Activated naive CD4-positive, alpha-beta T cell treated with Interleukin-2 at 50 U/mL for 16 hours (primary cell): ENCODE measurements at places on chromosomes 4 and X.

DNA sequence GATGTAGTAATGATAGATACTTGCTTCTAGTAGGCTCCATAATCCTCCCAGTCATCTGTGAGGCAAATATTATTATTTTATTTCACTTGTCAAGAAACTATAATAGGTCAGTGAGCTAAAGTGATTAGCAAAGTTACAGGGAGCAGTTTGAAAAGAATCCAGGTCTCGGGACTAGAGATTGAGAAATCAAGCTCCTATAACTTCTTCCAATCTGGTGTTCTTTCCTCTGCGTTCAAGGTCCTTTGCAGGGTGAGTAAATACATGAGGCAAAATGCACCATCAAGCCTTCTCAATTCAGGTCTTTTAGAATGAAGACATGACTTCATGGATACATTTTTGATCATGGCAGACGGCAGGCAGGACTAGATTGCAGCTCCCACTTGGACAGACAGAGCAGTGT lies 150.4 kb downstream of the FRAS1 start:
- DNase-seq = no peak

DNA sequence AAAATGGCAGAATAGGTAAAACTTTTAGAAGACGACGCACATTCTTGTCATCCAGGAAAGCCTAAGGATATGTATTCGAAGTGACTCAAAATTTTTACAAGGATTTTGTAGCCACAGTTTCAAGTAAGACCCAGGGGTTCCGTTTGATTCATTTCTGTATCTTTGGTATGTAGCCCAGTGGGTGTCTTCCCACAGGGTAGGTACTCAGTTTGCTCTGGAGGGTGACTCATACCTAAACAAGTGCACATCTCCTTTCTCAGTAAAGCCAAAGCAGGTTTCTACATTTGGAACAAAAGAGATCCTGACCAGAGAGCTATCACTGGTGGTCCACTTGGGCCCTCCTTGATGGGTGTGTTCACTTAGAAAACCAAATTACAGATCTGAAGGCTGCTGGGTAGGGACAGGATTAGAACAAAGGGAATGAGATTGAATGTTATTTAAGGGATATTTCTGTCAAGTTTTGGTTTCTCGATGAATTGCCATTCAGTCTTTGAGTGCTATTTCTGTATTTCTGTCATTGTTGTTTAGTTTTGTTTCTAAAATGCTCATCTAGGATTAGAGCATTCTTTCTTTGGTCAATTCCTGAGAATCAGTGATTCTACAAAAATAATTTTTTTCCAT lies 56.1 kb downstream of the PLS3 start:
- DNase-seq = no peak

GRCh38 chr4:164572877-164573279 lies 181.1 kb upstream of the SMIM31 start:
- no peak for DNase-seq

DNA sequence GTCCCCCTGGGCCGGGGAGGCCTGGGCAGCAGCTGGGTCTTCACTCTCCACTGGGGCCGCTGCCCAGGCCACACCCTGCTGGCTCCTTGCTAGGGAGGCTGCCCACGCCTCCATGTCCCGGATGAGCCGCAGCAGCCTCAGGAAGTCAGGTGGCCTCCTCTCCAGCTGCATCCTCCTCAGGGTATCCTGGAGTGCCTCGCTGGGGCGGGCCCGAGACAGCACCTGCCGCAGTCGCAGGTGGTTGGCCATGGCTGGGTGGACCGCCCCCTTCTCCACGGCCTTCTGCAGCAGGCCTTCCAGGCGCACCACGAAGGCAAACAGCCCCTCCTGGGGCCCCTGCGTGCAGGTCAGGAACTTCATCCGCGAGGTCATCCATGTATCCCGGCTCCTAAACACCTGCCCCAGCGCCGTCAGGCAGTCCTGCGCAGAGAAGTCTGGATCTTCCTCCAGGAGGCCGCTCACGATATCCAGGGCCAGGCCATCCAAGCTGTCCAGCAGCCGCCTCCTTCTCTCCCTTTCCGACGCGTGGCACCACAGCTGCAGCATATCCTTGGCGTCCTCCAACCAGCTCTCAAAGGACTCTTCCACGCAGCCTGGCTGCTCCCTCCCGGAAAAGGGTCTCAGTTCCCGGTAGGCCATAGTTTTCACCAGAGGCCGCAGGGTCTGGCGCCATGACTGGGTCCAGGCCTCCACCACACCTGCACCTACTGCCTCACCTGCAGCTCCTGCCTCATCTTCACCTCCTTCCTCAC lies 2.1 kb downstream of the PNMA6F start:
- DNase-seq = no peak

DNA sequence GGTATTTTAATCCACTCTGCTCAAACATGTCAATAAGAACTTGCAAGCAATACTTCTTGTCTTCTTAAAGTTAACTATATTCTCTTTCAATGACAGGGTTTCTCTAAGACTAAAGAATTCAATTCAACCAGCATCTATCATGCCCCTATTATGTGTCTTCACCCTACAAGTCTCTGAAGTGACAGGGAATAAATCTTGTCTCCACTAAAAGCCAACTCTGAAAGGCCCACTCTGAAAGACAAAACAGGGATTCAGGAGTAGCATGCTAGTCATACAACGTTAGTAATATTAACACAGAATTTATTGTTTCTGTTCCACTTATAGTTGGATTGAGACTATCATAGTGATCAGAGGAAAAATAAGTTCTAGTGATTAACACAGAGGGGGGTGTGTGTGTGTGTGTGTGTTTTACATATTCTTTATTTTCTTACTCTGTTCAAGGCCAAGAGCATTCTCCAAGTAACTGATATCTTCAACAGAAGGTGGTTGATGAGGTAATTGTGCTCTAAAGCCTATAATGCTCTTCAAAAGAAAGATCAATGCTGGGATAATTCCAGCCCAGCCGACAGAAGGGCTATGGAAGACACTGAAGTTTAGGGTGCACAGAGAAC lies 122.4 kb upstream of the DCLK2 start:
- DNase-seq = no peak

DNA sequence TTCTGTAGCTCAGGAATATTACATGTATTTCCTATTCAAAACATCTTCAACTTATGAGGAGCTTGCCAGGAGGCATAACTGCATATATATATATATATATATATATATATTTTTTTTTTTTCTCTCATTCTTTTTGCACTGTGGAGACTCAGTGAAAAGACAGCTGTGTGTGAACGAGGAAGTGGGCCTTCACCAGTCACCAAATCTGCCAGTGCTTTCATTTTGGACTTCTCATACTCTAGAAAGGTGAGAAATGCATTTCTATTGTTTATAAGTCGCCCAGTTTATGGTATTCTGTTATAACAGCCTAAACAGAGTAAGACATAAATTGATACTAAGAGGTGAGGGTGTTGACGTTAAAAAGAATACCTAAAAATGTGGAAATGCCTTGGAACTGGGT lies 710.6 kb downstream of the TRAM1L1 start:
- no peak for DNase-seq
